ENCODE measurements at places on chromosomes 3 and 15.

DNA sequence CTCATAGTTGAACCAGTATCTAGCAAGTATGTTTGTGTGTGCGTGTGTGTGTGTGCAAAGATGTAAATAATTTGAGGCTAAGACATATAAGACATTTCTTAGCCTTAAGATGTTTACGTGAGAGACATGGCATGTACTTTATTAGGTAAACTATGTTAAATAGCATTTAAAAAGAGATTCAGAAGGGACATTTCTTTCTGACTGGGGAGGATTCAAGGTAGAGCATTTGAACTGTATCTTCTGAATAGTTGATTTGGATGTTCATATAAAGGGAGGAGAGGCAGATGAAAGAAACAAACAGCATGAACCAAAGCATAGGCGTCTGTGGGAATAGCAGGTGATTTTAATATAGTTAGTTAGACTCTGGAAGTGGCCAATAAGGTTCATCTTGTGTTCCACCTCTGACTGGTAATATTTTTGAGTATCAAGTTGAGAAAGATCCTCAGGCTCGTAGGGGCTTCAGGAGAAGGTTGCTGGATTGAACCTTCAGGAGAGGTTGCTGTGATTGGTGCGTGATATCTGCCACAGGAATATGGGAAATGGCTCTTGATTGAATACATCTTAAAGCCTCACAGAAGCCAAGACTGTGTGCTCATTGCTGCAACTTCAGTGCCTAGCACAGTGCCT, 12.6 kb downstream of the NFKBIZ start:
- no peak for DNase-seq

- no peak for DNase-seq
These were observed 35.1 kb upstream of the RGMA start for GRCh38 chr15:93124126-93124525.

GRCh38 chr15:73601451-73602445, 31.4 kb downstream of the NPTN start:
- no peak for DNase-seq

GRCh38 chr3:174270841-174271240, 588.3 kb upstream of the NAALADL2 start:
- DNase-seq: peak; percentile 2

- DNase-seq: no peak
These were observed 115.2 kb downstream of the P3H2 start for GRCh38 chr3:190005343-190006113.

DNA sequence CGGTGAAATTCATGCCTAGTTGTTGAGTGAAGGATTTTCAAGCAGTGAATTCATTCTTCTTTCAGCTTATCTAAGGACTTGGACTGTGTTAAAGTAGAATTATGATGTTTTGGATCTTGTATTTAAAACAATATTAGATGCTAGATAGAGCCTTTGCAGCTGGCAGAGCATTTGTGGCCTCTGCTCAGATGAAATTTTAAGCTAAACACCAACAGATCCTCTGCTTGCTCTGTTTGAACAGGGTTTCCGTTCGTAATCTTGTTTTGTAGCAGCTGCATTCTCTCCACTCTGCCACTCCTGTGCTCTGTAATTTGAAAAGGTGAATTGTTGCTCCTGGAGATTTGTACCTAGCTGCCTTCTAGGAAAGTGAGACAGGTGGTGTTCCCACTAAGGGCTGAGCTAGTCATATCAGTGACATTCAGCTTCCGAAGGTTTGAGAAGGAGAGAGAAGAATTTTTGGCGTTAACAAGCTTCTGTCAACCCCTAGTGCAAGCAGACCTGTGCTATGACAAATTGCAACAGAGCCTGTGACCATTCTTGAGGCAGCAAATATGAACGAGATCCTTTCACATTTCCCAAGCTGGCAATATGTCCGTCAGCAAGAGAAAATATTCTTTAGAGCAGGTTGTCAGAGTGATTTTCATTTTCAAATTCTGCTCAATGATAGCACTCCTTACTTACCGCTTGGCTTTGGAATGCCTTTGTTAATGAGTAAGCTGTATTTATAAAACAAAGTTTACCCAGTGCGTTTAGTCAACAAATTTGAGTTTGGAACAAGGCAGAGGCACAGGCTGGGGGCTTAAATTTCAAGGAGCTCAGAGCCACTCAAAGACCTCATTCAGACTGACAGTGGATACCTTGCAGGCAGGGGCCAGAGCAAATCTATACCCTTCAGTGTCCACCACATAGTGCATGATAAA, 5.3 kb downstream of the CHST2 start:
- DNase-seq: no peak

DNA sequence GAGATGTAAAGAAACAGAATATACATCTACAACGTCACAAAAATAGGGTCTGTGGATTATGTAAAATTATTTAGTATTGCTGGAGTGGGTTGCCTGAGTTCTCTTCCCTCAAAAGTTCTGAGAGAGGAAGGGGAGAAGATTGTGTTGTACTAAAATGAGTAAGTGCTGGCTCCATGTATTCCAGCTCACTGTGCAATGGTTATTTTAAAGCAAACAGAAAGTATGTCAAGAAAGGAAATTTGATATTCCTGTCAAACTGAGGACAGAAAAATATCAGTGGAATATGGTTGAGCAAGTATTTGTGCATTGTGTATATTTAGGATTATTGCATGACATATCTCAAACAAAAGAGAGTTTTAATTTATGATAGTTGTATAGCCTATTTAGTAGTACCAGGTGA, 2.2 kb downstream of the TRPC1 start:
- no peak for DNase-seq

DNA sequence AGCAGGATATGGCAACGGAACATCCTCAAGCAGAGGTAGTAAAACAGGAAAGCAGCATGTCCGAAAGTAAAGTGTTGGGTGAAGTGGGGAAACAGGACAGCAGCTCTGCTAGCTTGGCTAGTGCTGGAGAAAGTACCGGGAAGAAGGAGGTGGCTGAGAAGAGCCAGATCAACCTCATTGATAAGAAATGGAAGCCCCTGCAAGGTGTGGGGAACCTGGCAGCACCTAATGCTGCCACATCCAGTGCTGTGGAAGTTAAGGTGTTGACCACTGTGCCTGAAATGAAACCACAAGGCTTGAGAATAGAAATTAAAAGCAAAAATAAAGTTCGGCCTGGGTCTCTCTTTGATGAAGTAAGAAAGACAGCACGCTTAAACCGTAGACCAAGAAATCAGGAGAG, 14.3 kb upstream of the ZBTB47 start:
- DNase-seq: no peak

DNA sequence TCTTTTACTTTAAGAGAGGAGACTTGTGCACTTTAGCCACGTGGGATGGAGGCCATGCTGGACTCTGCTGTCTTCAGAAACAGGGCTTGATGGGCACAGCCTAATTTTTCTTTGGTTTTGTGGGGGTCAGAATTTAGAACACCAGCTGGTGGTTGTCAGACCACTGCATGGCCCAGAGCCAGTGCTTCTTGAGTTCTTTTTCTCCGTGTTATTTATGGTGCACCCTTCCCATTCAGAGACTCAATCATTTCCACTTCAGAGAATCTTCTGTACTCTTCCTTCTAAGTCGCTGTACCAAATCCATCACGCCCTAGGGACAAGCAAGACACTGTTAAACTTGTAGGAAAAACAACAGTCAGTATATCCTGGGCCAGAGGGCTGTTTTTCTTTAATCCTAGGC, 20.1 kb downstream of the PRR23A start:
- no peak for DNase-seq

DNA sequence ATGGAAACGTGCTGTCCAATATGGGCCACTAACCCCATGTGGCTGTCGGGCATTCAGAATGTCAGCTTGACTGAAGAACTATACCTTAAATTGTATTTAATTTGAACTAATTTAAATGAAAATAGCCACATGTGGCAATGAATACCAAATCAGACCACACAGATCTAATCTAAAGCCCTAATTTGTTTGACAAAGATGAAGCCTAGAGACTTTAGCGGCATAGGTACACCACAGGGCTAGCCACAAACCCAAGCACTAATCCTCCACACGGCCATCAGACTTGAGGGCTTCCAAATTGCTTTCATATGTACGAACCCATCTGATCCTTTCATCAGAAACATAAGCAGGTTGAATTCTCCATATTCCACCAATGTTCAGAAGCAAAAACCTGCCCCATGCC, 81.4 kb downstream of the SHQ1 start:
- no peak for DNase-seq

DNA sequence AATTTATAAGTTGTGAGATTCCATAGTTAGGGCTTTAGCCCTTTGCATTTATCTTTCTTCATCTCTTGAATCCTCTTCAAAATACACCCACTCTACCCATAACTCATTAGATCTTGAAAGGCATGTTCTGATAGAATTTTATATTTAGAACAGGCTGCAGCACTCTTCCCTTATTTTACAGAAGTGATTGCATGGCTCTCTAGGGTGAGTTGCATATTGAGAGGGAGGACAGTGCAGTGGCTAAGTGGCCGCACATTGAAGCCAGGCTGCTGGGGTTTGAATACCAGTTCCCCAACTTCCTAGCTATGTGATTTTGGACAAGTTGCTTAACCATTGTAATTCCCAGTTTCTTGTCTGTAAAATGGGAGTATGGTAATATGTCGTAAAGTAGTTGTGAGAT, 2.5 kb downstream of the CD86 start:
- DNase-seq: no peak

- DNase-seq: no peak
These were observed 381.8 kb upstream of the THBS1 start for GRCh38 chr15:39199076-39199475.

GRCh38 chr3:105629718-105630117, 239.1 kb downstream of the CBLB start:
- DNase-seq: no peak

- no peak for DNase-seq
These were observed 7.3 kb downstream of the ARL6IP5 start for GRCh38 chr3:69092030-69092516.

Data from kidney epithelial cell (primary cell).